T47D (cell line): ENCODE measurements at places on chromosomes 2 and 18.

DNA sequence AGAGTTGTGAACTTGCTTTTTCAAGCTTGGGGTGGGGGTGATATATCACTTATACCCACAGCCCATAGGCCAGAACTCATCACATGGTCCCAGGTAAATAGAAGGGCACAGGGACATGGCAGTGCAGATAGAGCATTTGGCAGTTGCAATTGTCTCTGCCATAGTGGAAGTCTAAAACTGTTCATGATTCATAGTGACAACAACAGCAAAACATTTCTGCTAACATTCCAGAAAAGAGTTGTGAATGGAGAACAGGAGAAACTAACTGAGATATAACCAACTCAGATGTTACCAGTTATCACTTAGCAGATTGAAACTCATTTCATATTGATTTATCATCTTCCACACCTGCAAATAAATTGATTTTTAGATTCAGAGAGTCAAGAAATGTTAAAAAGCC is 278.6 kb upstream of the KYNU start:
- DNase-seq: no peak

- no peak for DNase-seq
Measured at GRCh38 chr2:146990311-146991054, 854.3 kb upstream of the ACVR2A start.

DNA sequence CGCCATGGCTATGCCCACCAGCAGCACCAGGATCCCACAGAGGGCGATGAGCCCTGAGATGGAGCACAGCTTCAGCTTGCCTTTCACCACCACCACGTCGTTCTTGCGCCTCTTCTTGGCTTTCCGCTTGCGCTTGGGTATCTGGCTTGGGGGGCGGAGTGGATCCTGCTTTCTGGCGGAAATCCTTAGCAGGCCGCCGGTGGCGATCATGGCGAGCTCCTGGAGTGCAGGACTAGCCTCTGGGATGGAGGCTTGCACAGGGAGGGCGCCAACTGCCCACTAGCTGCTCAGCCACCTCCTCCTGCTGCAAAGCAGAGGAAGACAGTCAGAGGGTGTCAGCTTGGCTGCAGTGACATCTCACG is 3.5 kb downstream of the TMEM200C start:
- DNase-seq: no peak

DNA sequence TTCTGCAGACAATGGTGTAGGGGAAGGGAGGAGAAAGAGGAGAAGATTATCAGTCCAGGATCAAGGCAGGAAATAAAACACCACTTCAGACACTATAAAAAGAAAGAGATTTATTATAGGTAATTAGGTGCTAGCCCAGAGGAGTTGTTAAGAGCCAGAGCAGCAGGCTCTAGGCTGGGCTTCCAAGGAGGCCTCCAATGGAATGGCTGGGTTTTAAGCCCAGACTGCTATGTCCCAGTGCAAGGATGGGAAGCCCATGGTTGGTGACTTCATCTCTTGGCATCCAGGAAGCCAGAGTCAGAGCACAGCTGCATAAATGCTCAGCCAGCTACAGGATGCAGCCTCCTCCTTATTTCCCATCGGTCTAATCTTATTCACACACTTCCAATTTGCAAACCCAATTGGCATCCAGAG is 95.6 kb downstream of the LAMA3 start:
- DNase-seq: no peak

DNA sequence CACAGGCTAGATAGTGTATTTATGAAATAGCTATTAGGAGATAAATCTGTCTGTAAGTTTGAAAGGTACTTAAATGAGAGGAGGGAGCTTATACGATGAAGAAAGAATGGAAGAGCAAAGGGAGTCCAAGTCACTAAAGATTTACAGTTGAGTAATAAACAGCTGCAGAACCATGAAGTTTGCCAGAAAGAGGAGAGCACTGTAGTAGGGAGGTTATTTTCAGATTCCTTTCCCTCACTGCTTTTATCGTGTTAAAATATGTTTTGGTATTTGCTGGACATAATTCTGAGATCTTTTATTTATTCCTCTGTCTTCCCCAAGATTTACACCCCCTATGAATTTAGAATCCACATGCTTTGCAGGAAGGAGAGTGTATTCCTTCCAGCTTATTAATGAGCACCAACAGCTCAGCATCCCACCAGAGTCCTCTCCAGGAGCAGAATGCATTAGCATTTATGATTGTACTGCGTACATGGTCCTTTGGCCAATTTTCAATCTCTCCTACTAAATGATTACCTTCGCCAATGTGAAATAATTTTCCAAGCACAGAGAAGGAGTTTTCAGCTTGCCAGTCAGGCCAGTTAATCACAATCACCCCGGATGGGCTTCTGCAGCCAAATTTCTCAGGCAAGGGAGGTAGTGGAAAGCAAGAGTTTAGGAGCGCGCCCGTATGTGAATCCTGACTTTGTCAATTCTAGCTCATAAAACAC is 297.0 kb downstream of the NBAS start:
- no peak for DNase-seq

DNA sequence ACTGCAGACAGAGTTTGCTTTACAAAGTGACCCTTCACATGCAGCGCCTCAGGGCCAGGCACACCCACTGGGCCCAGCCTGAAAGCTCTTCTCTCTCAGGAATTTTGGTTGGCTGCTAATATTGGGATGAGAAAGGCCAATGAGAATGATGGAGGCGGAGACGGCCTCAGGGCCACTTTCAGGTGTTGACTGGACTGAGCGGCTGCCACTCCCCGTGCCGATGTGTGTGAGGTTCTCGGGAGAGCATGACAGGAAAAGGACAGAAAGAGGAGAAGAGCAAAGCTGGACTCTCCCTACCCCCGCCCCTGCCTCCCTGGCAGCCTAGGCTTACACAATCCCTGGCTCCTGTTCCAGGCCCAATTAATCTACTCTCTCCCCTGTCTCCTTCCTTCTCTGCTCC is 155.7 kb downstream of the CELF4 start:
- DNase-seq: no peak

DNA sequence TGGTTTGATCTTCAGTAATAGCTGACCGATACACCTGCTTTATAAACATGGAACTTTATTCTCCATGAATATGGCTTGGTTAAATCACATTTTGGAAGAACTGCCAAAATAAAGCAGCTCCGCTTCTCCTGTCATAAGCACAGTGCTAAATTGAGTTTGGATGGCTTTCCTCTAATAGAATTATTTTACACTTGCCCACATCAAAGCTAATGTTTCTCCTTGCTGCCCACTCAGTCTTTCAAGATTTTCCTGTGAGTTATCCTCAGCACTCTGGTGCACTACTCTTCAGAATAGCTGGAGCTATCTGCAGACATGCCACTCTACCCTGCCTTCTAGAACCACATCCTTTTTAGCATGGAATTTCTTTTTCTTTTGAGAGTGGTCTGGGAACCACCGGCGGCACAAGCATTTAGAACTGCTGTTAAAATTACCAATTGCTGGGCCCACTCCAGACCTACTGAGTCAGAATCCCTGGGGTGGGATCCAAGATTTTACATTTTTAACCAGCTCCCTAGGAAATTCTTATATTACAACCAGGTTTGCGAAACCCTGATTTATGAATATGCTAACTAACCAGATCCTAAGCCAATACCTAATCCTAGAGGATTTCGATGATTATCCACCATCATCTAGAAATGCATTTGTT is 283.3 kb downstream of the AFF3 start:
- no peak for DNase-seq

- DNase-seq: no peak
Measured at GRCh38 chr2:220842901-220843665, 729.0 kb downstream of the EPHA4 start.

GRCh38 chr2:32835148-32835547 is 111.6 kb upstream of the LTBP1 start:
- DNase-seq: no peak

GRCh38 chr18:24910221-24910620 is 441.7 kb downstream of the ZNF521 start:
- no peak for DNase-seq

- no peak for DNase-seq
Measured at GRCh38 chr2:65583061-65583460, 150.7 kb upstream of the SPRED2 start.

DNA sequence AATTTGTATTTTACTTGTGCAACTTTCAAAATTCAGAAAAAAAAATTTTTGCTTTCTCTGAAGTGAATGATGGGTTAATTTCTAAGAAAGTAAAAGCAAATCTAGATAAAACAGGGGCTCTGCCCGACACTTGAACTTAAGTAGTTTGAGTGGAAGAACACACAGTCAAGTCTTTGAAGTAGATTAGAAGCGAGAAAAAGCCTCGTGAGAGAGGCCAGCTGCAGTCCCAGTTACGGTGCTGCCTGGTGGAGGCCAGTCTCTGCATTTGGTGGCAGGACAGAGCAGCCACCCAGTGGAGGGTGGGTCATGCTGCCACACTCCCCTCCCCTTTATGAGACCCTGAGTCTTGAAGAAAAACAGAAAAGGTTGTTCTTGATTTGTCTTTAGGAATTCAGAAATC is 81.8 kb downstream of the INPP5D start:
- no peak for DNase-seq

DNA sequence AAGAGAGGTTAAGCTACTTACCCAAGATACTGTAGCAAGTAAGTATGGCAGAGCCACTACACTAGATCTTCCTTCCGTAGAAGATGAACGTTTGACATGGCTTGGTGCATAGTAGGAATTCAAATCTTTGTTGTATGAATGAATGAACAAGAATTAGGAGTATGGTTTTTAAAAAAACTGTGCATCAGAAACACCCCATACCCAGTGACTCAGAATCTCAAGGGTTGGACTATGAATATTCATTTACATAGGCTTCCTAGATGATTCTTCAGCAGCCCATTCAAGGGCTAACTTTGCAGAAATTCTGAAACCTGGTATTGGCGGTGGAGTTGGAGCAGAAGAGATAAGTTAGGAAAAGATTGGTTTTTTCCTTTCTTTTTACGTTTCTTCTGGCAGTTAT is 5.4 kb downstream of the ACTR3 start:
- no peak for DNase-seq

DNA sequence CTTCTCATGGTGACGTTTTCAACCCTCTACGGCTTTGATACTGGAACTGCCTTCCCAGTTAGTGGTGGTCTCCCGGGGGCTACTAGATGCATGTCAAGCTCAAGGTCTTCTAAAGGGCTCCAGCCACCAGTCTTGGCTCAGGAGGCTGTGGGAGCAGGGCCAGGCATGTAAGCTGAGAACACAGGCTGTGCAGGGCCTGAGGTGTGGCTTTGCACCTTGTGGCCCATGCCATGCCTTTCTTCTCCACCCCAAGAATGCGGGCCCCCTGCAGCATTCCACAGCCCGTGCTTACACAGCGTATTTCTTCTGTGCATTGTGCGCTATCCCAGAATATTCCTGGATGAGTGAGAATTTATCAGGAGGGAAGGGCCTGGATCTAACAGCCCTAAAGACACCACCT is 144.9 kb downstream of the SEPTIN10 start:
- DNase-seq: peak; percentile 40

DNA sequence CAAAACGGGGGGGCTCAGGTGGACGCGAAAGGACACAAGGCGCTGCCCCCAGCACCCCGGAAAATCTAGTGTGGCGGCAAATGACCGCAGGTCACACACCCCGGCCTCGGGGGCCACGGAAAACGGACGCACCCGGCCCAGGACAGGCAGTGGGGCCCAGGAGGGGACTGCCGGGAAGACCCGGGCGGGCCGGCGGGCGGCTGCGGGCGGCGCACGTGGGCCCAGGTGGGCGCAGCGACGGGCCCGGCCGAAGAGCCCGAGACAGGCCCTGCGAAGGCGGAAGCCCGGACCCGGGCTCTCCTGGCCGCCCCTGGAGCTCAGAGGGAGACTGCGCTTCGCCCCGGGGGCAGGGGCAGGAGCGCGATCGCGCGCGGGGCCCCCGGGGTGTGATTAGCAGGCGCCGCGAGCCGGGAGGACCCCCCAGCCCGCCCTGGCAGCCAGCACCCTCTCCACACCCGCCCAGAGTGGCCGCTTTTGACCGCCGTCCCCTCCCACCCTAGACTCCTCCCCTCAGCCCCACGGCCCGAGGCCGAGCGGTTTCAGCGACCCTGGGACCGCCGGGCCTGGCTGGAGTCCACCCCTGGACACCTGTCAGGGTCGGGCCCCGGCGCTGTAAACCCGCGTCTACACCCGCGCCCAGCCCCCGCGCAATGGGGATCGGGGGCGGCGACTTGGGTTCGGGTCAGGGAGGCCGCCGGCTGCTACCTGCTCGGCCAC is 773 bp downstream of the MBP start:
- no peak for DNase-seq

GRCh38 chr2:124382067-124382618 is 357.1 kb downstream of the CNTNAP5 start:
- no peak for DNase-seq

DNA sequence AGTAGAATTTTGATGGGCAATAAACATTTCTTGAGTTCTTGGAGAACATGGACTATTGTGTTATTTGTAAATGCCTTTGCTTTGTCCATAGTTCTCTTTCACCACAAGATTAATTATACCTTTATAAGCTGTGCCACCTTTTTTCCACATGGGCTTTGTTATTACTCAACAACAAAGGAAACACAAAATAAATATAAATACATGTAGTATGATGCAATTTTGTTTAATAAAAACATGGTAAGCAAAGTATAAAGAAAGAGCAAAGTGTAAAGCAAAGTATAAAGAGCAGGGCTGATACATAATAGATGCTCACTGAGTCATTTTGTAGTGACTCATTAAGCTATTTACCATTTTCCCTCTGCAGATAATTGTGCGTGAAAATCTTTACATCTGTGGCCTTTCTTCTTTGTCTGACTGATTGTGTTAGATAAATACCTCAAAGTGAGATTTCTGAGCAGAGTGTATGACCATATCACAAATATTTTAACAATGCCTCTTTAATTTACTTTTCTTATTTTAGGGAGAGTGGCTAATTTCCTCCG is 80.9 kb downstream of the CERS6 start:
- no peak for DNase-seq

- DNase-seq: peak; percentile 66
Measured at GRCh38 chr2:75064691-75065396, 106.4 kb downstream of the POLE4 start.

DNA sequence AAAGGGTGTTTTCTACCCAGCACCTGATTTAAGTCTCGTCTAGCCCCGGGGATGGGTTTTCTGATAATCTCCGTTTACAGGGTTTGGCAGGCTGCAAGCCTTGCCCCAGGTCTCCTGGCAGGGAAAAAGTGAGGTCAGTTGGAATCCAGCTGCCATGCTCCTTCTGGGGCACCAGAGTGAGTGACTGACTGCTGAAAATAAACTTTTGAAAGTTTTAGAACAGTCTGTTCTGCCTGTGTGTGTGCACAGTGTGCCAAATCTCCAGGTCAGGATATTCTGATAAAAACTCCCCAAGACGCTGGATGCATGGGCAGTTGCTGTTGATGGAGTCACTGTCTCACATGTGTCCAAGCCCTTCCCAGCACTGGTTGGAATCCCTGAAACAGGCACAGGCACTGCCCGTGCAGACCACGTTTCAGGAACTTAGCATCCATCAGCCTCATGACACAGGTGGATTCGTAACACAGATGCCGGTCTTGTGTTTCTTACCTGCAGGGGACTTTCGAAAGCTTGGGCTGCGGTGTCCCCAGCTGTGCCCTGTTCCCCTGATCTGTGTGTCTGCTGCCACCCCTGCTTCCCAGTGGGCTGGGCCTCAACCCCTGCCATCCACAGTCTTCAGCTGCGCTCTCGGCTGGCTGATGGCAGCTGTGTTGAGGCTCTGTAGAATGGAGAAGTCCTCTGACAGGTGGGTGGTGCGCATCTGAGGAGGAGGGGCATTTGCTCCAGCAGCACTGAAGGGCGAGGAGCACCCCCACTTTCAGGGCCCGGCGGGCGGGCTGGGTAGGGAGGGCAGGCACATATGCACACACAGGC is 65.0 kb downstream of the SH3RF3 start:
- DNase-seq: no peak

- no peak for DNase-seq
Measured at GRCh38 chr2:174775571-174775980, 11.3 kb upstream of the CHRNA1 start.
